T-helper 1 cell (primary cell): ENCODE measurements at places on chromosomes 11 and 22.

DNA sequence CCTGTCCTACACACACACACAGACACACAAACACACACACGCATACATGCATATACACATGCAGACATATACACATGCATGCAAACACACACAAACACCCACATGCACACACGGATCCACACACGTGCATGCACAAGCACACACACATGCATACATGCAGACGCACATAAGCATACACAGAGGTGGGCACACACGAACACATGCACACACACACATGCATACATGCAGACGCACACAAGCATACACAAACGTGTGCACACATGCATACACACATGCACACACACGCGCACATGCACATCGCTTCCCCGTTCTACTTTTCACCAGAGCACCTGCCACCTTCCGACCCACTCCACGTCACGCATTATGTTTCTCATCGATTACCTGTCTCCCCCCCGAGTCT lies 13.2 kb downstream of the PHF21B start:
- no peak for DNase-seq

- DNase-seq = no peak
These were observed 23.1 kb upstream of the MICAL2 start for GRCh38 chr11:12087075-12088004.

- DNase-seq = no peak
These were observed 25.7 kb downstream of the CEP57 start for GRCh38 chr11:95816037-95816436.

GRCh38 chr11:134176284-134176683 lies 47.5 kb downstream of the NCAPD3 start:
- DNase-seq = no peak

GRCh38 chr11:60127311-60127811 lies 38.9 kb downstream of the MS4A2 start:
- DNase-seq = no peak

DNA sequence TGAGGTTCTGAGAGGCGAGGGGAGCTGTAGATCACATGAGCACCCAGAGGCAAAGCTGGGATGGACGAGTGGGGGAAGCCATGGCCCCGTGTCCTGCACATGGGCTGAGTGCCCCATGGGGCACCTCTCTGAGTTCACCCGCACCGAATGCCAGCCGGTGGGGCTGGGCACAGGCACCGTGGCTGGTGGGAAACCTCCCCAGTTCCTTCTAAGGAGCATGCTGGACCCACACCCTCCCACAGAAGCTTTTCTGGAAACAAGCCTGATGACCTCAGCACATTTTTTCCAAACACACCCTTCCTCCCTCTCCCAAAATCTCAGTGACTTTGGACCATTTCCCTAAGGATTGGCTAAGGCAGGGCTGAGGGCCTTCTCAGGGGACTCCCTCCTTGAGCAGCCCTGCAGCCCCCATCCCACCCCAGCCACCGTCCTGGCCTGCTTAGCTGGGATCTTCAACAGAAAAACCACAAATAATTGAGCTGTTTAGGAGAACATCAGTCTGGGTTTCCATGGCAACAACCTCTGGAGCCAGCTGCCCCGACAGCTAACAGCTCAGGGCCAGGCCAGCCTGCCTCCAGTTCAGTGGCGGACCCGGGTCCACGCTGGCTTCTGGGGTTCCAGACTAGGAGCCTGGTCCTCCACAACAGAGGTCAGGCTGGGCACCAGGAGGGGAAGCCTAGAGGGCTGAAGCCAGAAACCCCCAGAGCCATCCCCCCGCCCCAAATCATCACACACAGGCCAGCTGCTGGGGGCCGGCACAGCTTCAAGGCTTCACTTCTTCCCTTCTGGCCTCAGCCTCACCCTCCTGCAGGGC lies 18.1 kb upstream of the LINC01488 start:
- DNase-seq = no peak

GRCh38 chr22:46122511-46122971 lies 27.8 kb upstream of the PPARA start:
- DNase-seq = peak; percentile 64

DNA sequence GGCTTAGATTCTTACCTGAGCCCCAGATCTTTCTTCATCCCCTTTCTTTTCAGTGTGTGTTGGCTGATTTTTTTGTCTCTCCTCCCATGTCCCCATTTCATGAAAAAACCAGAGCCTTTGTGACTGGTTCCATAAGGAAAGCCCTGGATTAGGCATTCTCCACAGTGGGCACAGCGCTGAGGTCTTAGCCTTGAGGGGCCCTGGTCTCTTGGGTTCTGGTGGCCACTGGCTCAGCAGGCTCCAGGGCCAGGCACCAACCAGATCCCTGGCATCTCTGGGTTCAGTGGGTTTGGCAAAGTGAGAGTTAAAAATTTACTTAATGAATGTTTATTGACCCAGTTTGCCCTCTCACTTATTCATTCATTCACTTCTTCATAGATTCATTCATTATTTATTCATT lies 49.5 kb upstream of the ACCSL start:
- no peak for DNase-seq

- DNase-seq = no peak
These were observed 141.3 kb downstream of the NAV2 start for GRCh38 chr11:19853920-19854319.

GRCh38 chr22:31754813-31755212 lies 994 bp downstream of the DEPDC5 start:
- DNase-seq = no peak

GRCh38 chr11:8605971-8606563 lies 12.0 kb upstream of the STK33 start:
- no peak for DNase-seq

- no peak for DNase-seq
These were observed 89.3 kb upstream of the CHRM4 start for GRCh38 chr11:46480909-46481308.

DNA sequence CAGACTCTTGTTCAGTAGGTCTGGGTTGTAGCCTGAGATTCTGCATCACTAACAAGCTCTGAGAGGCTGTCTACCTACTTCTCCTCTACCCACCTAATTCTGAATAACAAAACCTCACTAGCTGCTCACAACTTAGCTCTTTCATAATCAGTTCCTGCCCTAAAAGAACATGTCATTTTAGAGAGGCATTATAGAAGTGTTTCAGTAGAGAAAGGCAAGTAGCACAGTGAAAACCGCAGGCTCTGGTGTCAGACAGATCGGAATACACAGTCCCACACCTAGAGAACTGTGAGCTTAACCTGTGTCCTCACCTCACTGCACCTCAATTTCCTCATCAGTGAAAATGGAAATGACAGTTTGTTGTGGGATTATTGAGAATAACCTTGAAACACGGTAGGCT lies 1337.6 kb upstream of the TENM4 start:
- DNase-seq = no peak

- DNase-seq = no peak
These were observed 6.7 kb downstream of the IL18 start for GRCh38 chr11:112156956-112157766.

DNA sequence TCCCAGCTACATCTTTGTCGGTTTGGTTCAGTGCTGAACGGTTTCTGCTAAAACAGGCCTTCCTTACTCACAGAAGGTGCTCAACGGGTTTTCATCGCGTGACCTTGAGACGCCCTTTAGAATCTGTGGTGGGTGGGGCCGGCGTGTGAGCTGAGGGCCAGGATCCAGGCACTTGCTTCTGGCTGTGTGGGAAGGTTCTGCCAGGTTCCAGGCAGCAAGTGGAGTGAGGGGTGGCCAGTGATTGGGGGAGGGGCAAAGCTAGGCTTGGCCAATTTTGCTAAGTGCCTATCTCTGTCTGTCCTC lies 35.2 kb downstream of the KCNJ4 start:
- DNase-seq = no peak

DNA sequence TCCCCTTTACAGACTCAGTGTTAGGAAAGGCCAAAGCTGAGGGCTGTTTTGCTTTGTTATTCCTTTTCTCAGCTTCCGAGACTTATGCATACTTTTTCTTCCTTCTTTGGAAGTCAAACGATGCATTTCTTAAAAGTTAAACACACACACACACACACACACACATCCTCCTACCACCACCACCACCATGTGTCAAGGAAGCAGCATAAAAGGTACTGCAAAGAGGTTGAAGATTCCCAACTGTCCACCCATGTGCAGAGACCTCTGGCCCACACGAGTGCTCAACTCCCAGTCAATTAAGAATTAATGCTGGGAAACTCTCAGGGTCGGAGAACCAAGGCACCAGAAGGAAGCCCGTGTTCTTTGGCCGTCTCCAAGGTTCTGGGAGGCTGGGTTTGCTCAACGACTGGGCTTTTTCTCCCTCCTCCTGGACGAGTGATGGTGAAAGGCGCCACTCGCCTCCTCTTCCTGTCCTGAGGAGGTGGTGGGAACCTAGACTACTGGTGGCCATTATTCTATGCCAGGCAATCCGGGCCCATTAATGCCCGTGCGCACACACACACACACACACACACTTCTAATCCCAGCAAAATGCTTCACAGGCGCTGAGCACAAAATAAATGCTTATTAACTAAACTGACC lies 15.1 kb downstream of the MN1 start:
- DNase-seq = no peak

DNA sequence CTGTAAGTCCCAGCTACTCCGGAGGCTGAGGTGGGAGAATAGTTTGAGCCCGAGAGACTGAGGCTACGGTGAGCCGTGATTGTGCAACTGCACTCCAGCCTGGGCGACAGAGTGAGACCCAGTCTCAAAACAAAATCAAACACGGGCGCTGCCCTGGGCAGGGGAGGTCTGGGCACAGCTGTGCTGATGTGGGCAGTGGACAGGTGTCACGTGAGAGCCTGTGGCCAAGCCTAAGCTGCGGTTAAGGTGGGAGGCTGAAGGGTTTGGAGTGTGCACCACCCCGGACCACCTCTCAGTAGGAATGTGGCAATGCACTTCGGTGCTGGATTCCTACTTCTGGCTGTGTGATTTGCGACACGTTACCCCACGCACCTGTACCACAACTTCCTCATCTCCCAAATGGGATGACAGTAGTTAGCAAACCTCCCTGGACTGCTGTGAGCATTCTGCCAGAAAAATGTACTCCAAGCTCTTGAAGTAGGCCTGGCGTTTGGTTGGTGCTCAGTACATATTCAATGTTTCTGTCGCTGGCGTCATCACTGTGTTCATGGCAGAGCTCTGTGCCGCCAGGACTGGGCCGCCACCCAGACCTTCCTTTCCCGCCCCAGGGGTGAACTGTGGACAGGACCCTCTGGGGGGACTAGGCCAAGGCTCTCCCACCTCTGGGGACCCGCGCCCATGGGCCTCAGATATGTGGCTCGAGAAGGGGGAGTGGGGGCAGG lies 807 bp upstream of the ZNF74 start:
- DNase-seq = no peak

DNA sequence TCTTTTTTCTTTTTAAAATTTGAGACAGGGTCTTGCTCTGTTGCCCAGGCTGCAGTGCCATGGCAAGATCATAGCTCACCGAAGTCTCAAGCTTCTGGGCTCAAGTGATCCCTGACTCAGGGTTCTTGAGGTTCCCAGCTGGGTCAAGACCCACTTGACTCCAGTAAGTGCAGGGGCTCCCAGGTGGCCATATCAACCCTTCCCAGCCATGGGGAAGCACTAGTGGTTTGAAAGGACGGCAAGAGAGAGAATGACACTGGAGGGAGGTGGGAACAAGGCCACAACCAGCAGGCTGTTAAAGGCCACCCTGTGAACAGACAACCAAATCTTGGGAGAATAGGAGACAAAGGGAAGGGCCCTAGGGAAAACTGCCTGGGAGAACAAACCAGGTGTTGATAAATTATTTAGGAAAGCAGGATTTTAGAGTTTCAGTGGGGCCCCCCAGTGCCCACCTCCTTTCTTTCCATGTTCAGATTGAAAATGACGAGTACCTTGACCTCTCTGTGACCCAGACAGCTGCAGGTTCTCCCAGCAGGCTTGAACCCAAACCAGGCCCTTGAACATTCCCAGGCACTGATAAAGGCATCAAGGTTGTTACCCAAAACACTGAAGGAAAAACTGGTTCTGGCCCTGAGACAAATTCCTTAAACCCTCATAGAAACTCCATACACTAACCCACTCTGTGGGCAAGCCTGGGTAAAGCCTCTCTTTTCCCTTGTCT lies 28.8 kb downstream of the KLHL22 start:
- DNase-seq = no peak

DNA sequence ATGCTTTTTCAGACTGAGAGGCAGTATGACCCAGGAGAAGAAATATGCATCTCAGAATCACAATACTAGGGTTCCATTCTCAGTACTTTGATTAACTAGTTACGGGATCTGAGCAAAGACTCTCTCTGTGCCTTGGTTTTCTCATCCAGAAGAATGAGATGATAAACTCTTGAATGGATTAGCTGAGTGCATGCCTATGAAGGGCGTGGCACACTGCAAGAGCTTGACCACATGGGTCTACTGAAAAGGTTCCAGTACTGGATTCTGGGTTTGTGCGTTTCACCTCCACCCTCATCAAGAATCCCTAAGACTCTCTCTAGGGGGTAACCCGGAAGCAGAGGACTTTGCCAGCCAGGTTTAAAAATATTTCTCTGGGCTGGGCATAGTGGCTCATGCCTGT lies 25.6 kb downstream of the PGA5 start:
- no peak for DNase-seq

GRCh38 chr11:56740107-56740506 lies 8.4 kb downstream of the OR9G4 start:
- DNase-seq = no peak

DNA sequence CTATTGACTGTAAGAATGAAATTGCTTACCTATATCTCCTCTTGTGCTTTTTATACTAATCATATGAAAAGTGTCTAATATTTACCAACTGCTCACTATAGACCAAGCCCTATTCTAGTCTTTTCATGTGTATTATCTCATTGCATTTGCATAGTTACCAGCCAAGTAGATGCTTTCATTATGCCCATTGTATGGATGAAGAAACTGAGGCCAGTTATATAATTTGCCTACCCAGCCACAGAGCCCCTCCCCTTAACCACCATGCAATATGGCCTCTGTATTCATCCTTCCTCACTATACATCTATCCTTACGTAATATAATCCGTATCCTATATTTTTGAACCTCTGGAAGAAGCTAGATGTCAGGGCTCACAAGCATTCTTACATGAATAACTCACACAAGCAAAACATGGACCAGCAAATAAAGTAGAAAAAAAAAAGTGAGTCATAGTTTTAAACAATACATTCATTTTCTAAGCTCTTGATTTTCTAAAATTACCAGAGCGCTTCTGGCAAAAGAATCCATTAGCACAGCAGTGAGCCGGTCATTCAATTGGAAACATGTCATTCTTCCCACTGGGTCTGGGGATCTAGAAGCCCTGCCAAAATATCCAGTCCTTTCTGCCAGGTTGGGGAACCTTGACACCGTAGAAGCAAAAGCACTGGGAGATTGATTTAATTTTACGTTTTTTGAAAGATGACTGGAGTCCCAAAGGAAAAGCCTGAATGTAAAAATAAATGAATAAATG lies 80.0 kb downstream of the C11orf91 start:
- DNase-seq = no peak

GRCh38 chr11:73193251-73194033 lies 24.6 kb upstream of the P2RY2 start:
- no peak for DNase-seq

DNA sequence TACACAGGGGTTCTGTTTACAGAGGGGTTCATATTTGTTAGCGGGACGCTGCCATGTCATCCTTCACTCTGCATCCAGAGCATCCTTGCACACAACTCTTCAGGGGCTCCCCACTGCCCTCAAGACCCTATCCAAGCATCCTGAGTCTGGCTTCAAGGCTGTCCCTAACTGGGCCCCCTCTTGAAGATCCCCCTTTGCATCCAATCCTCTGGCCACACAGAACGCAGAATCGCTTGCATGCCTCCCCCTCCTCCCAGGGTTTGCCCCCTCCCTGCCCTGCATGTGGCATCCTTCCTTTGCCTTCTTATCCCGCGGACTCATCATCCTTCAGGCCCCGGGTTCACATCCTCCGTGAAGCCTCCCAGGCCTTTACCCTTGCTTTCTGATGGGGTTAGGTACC lies 18.6 kb downstream of the C1QTNF6 start:
- DNase-seq = no peak
